ENCODE measurements at places on chromosomes 16 and 17.

DNA sequence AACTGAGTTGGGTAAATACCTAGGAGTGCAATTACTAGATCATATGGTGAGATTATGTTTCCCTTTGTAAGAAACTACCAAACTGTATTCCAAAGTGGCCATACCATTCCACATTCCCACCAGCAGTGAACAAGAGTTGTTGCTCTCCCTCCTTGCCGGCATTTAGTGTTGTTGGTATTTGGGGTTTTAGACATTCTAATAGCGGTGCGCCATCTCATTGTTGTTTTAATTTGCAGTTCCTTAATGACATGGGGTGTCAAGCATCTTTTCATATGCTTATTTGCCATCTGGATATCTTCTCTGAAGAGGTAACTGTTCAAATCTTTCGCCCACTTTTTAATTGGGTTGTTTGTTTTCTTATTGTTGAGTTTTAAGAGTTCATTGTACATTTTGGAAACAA is 164.2 kb upstream of the LHX1 start:
- DNase-seq, result no peak

GRCh38 chr16:27232901-27233625 is 29.7 kb downstream of the KDM8 start:
- no peak for DNase-seq

DNA sequence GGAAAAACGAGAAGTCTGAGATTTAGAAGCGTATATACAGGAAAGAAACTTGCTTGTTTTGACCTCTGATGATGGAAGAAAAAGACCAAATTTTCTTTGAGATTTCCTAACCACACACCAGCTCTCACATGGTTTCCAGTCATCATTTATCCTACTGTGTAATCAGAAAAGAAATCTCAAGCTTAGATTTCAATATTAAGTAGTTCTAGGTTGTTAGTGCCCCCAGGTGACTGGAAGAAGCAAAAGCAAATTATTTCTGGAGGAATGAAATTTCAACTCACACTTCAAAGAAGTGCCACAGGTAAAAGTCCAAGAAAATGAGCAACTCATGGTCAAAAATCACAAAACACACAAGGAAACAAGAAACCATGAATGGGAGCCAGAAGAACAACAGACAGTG is 51.8 kb upstream of the KDM6B start:
- DNase-seq, result no peak

- DNase-seq, result no peak
Measured at GRCh38 chr16:35194681-35195080, 1735.3 kb downstream of the TP53TG3F start.

DNA sequence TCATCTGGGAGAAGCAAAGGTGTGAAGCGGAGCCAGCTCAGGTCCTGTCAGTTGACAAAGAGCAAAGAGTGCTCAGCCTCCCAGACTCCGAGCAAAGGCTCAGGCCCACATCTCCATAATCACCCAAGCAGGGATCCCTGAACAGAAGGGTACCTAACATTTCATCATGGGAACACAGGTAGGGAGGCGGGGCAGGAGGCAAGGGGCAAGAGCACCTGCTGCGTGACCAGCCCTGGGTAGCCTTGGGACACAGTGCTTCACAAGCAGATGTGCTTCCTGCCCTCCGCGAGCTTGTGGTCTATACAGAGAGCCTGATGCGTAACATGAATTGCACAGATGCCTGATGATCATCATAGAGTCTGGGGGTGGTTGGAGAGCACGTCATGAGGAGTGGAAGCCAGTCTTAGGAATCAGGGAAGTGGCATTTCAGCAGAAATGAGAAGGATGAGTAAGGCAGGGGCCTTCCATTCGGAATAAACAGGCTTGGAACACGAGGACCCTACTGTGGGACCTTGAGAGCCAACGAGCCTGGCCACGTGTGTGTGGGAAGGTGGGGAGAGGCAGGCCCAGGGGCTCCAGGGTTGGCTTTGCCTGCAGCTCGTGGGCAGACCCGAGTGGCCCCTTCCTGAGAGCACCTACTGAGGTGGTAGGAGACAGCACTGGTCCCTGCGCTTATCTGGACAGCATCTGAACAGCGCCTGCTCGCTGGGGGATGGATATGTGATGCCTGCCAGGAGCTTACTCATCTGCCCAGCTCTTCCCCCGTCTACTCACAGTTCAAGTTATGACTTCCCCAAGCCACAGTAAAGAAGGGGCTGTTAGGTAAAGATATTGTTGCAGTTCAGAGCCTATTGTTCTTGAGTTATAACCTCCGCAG is 125.8 kb downstream of the CCDC182 start:
- DNase-seq, result no peak

- DNase-seq, result no peak
Measured at GRCh38 chr17:27207073-27207513, 86.8 kb upstream of the WSB1 start.

DNA sequence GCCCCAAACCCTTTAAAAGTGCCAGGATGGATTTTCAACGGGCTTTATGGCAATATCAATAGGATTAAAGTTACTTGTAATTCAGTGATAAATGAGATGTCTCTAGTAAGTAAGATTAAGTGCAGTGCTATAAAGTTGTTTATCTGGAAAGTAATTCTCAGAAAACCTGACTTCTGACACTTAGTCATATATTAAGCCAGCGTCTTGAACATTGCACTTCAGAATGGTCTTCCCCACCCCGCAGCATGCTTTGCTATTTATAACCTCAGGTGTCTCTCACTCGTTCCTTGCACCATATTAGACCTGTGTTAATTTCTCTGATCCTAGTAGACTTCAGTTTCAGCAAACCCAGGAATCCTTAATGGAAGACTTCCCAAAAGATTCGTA is 2.1 kb upstream of the MAF start:
- DNase-seq, result no peak

GRCh38 chr16:68351991-68352431 is 41.2 kb downstream of the PRMT7 start:
- DNase-seq, result no peak

- no peak for DNase-seq
Measured at GRCh38 chr16:73006026-73006425, 41.9 kb downstream of the ZFHX3 start.

GRCh38 chr17:19448341-19449268 is 37.6 kb downstream of the RNF112 start:
- DNase-seq, result no peak

- no peak for DNase-seq
Measured at GRCh38 chr16:74296104-74296431, 546 bp upstream of the PSMD7 start.

- no peak for DNase-seq
Measured at GRCh38 chr17:74595037-74595750, 3.1 kb upstream of the CD300LD start.

- no peak for DNase-seq
Measured at GRCh38 chr17:74474043-74474792, 7.8 kb downstream of the CD300A start.

GRCh38 chr16:85372627-85373372 is 240.3 kb upstream of the GSE1 start:
- no peak for DNase-seq

DNA sequence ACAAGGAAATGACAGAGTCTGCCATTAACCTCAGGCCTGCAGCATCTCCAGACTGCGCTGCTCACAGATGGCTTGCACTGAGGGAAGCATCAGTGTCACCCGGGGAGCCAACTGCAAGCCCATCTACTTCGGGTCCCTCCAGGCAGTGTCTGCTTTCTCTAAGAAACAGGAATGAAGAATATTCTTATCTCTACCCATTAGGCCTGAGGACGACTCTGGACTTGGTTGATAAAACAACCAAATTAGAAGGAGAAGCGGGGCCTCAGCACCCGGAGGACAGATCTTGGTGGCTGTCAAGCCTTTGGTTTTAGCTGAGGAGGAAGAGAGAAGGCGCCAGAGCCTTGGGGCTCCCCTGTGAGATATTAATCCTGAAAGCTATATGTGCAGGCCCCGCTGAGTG is 19.5 kb upstream of the MGAT5B start:
- no peak for DNase-seq

GRCh38 chr16:19179546-19180490 is 11.8 kb downstream of the SYT17 start:
- DNase-seq, result no peak

DNA sequence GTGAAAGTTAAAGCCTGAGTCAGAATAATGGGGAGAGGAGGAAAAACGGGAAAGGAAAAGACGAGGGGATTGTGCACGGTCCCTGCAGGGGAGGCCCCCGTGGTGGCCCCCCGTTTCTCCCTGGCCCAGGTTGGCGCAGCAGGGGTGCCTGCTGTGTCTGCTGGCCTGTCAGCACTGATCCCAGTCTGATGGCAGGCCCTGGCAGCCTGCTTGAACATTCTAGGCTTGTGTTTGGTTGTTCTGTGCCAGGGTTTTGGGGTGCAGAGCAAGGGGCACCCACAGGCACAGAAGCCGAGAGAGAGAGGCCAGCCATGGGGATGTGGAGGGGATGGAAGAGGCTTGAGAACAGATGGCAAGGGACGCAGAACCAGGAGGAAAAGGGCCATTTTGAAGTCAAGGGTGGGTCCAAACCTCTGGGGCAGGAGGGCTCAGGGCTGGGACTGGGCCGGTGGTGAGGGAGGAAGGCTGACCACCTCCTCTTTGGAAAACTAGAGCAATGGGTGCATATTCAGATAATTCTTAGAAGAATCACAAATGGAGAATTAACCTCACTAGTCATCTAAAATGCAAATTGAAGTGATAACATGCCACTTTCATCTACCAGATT is 35.9 kb downstream of the TBX4 start:
- DNase-seq, result no peak

- no peak for DNase-seq
Measured at GRCh38 chr17:16419929-16420271, 4.5 kb downstream of the TRPV2 start.

- no peak for DNase-seq
Measured at GRCh38 chr17:78889531-78889930, 13.5 kb downstream of the CEP295NL start.

DNA sequence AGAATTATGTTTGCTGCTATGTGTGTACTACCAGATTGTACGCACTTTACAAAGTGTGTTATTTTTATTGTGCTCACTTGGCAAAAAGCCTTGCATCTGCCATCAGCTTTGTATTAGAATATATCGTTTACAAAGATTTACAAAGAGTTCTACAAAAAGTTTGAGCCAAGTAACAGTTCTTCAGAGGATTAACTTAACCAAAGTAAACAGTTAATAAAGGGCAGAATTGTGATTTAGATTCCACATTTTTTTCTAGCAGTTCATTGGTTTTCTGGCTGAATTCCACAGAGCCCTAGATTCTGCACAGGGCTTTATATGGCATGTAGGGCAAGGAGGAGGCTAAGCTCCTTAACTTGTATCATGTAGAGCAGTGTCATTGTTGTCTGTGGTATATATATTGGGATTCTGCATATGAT is 29.4 kb downstream of the UTP18 start:
- no peak for DNase-seq

- peak; percentile 63 for DNase-seq
Measured at GRCh38 chr16:67928561-67929364, 2.9 kb downstream of the CTRL start.

- DNase-seq, result no peak
Measured at GRCh38 chr17:7557147-7557764, 1.3 kb upstream of the TNFSF13 start.

GRCh38 chr17:11944587-11944986 is 52.7 kb downstream of the ZNF18 start:
- no peak for DNase-seq

GRCh38 chr17:13940858-13941665 is 128.2 kb upstream of the COX10 start:
- no peak for DNase-seq

DNA sequence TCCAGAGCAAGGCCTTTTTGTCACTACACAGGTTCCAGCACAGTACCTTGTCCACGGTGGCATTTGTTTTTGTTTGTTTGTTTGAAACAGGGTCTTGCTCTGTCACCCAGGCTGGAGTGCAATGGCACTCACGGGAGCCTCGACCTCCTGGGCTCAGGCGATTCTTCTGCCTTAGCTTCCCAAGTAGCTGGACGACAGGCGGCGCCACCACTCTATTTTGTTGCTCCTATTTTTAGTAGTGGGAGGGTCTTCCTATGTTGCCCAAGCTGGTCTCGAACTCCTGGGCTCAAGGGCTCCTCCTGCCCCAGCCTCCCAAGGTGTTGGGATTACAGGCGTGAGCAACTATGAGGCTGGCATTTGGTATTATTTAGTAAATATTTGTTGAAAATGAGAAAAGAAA is 10.3 kb downstream of the MRC2 start:
- DNase-seq, result no peak

- no peak for DNase-seq
Measured at GRCh38 chr16:67210069-67210937, 11.4 kb downstream of the ELMO3 start.

Data from NCI-H1092 (cell line).